ENCODE measurements at places on chromosomes 16 and 17. TPM values are rescaled to one million over a fixed set of nuclear protein-coding genes. Genes with fewer than 3 reads are reported as not detected.

GRCh38 chr16:27273670-27274423 is 5.3 kb upstream of the NSMCE1 start:
- H3K4me3 ChIP-seq, result no peak overlapping the region
- DNase-seq, result peak; percentile 79
- H3K27me3 ChIP-seq, result no peaks in the 10 kb centered on the region
- H3K36me3 ChIP-seq, result no peaks in the 10 kb centered on the region

DNA sequence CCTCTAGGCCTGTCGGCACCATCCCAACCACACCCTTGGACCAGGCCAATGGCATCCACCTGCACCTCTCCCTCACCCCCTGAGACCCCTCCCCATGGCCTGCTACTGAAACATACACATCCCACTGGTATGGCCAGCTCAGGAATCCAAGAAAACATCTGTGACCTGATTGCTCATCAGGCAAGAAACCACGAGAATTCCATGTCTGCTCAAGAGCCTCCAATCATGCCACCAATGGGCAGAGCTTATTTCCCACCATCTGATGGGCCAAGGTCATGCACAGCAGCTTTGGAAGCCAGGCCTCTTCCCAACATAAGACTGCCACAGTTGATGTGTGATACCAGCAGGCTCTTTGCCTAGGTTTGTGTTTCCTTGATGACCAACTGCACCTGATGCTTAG is 190.1 kb downstream of the C16orf78 start:
- H3K27me3 ChIP-seq, result no peaks in the 10 kb centered on the region
- no peaks in the 10 kb centered on the region for H3K4me1 ChIP-seq
- DNase-seq, result peak; percentile 57
- no peak overlapping the region for H3K4me3 ChIP-seq
- no peak overlapping the region for H3K27ac ChIP-seq
- no peaks in the 10 kb centered on the region for H3K36me3 ChIP-seq

Gene ACSM3
- 0.32 TPM for polyA plus RNA-seq

Gene CDH16
- not detected for polyA plus RNA-seq
